ENCODE measurements at places on chromosomes 4 and X.
A peak's percentile ranks its signal among the peaks of the same experiment; 100 is the strongest.

- DNase-seq = peak; percentile 4
Measured at GRCh38 chr4:87679449-87680169, 29.5 kb downstream of the DMP1 start.

DNA sequence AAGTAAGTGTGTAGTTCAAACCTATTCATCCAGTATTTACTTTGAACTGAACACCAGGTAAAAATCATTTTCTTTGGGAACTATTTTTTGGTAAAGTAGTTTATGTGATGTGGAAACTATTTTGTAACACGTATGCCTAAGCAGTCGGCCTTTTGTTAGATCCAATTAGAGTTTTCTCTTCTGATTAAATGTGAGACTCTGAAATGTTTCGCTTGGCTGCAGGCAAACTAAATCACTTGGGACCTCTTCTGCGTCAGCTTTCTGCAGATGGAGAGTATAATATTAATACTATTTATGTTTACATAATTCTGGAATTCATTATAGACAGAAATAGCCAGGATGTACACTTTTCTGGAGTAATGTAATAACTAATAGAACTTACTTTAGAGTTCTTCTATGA lies 46.9 kb downstream of the BMPR1B start:
- DNase-seq = no peak

DNA sequence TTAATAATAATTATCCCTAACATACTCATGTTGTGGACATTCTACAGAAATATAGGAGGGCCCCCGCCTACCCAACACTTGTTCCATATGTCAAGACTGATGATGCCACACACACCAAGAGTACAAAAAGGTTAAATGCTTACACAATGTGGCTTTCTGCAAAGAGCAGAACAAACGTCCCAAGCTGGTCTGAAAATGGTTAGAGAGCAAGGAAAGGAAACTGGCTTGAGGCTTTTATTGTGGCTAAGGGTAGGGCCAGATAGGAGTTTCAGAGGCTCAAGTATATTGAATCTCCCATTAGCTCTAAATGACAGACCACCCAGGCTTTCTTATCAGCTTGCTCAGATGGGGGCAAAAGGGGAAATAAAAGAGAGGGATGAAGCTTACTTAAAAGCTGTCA lies 134.1 kb upstream of the C1QTNF7 start:
- DNase-seq = no peak

- DNase-seq = no peak
Measured at GRCh38 chrX:117860517-117860916, 256.1 kb downstream of the KLHL13 start.

- DNase-seq = peak; percentile 11
Measured at GRCh38 chr4:94304365-94304971, 38.2 kb downstream of the HPGDS start.
